Stimulated activated CD8-positive, alpha-beta memory T cell treated with anti-CD3 and anti-CD28 coated beads, Interleukin-4, amount 100 ng/mL, for 48 hours (primary cell): ENCODE measurements at places on chromosomes 4 and X.
A peak's percentile ranks its signal among the peaks of the same experiment; 100 is the strongest.

DNA sequence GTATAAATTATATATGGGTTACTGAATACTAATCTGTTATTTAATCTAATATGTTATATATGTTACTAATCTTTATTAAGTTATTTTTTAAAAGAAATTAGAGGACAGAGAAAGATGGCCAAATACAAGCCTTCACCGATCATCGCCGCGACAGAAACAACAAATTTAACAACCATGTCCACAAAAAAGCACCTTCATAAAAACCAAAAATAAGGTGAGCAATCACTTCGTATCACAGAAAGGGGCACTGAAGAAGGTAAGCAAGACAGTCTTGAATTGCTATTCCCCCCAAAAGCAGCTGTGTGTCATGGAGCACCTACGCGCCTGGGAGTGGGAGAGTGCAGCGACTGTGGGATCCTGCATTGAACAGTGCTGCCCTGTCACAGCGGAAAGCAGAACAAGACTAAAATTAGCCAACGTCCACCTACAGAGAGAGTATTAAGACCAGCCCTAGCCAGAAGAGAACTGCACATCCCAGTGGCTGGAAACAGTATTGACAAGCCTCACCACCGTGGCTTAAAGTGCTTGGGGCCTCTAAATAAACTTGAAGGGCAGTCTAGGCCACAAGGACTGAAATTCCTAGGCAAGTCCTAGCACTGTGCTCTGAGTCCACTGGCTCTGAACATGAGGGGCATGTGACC lies 38.5 kb downstream of the LRBA start:
- DNase-seq, result no peak

DNA sequence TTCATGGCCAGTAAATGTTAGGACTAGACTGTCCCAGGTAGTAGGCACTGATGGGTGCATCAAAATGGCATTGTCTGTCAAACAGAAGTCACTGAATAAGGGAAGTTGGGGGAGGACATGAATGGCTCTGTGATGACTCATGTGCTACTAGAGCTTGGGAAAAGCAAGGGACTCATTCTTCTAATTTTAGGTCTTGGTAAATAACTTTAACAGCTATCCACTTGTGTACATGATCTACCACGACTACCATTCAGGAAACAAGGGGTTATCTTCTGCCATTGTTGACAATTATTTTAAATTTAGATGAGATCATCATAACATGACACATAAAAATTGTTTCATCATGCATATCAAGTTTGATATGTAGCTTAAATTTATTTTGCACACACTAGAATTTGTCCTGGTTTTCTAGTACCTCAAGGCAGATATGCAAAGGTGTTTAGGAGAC lies 6.3 kb downstream of the AREG start:
- DNase-seq, result no peak

GRCh38 chr4:833731-834367 lies 7.9 kb upstream of the CPLX1 start:
- no peak for DNase-seq

GRCh38 chr4:129264008-129264657 lies 168.2 kb downstream of the C4orf33 start:
- DNase-seq, result no peak

GRCh38 chrX:47674776-47675175 lies 15.8 kb upstream of the UXT start:
- DNase-seq, result no peak

DNA sequence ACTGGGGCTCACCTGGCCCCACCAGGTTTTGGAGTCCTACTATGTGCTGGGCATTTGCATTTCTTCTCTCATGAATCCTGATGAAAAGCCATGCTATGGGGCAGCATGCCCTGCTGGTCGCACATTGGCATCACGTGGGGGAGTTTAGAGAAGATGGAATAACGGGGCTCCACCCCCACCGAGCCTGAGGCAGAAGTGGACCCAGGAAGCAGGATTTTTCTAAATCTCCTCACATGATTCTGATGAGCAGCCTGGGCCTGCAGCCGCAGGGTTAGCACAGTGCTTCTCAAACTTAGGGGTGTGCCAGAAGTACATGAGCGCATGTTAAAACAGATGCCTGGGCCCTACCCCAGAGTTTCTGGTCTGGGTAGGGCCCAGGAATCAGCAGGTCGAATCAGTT lies 4.6 kb upstream of the SORCS2 start:
- DNase-seq, result no peak

DNA sequence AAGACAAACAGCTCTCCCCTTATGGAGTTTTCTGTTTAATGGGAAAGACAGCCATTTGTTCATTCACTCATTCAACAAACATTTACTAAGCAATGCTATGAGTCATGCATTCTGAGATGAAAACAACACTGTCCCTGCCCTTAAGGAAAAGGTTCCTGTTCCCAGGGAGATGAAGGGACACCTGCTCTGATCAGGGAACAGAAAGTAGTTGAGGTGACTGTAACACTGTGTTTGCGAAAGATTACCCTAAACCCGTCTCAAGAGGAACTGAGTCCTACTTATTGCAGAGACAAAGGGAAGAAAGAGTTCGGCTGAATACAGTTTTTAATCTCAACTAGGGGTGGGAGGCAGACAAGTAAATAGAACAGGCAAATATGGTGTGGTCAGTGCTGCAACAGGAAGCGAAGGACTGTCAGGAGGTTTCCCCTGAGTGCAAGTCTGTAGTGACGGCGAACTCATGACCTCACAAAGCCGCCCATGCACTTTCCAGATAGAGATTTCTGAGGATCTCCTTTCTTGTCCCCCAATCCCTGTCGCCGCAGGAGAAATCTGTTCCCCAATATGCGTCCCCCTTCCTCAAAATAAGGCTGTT lies 712 bp downstream of the STX18 start:
- peak; percentile 50 for DNase-seq
